ENCODE measurements at places on chromosomes 11 and 22.

GRCh38 chr11:113896156-113896879 is 8.3 kb upstream of the HTR3B start:
- DNase-seq = peak; percentile 53

DNA sequence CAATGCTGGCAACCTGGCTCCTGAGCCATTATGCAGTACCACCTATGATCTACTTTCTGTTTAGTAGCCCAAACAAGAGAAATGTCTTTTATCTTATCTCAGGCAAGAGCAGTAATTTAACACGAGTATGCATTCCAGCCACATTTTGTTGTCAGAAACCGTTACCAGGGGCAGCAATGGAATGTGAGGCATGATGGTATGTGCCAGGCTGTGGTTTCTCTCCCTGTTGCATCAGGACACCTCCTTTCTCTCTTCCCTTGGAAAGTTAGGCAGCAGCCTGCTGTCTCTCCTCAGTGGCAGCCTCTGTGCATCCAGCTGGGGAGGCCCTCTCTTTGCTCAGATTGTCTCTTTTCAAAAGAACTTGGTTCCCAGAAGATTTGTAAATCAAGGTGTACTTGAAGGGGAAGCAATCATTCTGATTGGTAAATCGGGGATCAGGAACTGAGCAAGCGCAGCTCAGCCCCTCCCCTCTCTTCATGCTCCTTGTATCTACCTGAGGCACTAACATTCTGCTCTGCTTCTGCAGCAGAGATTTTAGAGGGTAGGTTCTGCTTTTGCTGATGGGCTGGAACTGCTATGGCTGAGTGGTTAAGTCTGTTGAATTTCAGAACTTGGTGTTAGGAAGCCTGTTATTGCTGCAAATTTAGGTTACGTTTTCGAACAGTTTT is 229.2 kb downstream of the ADAMTS15 start:
- peak; percentile 93 for DNase-seq

DNA sequence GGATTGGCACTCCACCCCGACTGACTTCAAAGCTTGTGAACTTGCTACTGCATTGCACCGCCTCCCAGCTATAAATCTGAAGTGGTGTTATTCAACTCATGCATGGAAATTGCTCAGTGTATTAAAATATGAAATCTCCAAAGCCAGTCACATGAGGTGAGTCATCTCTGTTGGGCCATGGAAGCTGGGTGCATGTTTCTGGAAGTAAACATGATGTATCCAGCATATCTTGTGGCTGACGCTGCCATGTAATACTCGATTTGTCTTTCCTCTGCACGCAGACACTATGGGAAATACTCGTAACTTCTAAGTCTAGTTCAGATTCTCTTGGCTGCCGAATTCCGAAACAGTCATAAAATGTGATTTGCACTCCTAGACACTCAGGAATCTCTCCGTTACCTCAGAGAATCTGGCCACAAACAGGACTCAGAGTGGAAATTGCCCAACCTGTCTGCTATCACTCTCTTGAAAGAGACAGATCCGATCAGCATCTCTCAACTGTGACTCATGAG is 154.9 kb upstream of the MPPED2 start:
- peak; percentile 29 for DNase-seq

- no peak for DNase-seq
Observed at GRCh38 chr22:29342177-29342576, 26.7 kb upstream of the RASL10A start.

- peak; percentile 89 for DNase-seq
Observed at GRCh38 chr11:100687630-100688395, 725 bp downstream of the ARHGAP42 start.

- no peak for DNase-seq
Observed at GRCh38 chr22:33723915-33724314, 196.4 kb downstream of the LARGE1 start.

All from fibroblast of pulmonary artery (primary cell).